Stomach (tissue), 19 donors: ENCODE measurements at places on chromosomes 2 and 18. TPM values are rescaled to one million over a fixed set of nuclear protein-coding genes. Genes with fewer than 3 reads are reported as not detected.

GRCh38 chr2:54559593-54560145, 103.5 kb downstream of the SPTBN1 start:
- DNase-seq = peak; percentile 78

DNA sequence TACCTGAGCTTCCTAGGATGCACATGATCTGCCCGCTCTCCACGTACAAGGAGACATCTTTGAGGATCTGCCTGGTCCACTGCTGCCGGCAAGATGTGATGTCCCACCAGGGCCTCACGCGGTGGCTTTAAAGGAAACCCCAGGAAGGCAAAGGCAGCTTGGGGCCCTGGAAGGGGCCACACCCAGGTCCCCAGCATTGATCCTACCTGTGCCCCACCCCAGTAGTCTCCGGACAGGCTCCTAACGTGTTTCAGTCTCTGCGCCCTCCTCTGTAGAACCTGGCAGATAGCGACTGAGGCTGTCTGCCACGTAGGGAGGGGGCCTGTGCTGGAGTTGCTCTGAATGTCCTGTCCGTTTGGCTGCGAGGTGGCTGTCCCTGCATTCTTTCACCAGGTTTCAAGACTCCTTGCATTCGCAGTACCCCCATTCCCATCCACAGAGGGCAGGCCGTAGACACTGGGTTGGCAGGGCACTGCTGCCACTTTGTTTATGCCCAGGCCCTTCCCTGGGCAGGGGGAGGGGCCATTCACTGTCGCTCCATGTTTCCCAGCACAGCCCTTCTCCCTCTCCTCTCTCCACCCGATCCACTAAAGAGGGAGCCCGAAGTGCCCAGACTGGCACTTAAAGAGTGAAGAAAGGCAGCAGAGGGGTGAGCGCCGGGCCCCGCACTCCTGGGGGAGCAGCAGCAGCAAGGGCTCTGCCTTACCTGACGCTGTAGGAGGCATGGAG, 644 bp downstream of the ABCG5 start:
- no peak for DNase-seq

DNA sequence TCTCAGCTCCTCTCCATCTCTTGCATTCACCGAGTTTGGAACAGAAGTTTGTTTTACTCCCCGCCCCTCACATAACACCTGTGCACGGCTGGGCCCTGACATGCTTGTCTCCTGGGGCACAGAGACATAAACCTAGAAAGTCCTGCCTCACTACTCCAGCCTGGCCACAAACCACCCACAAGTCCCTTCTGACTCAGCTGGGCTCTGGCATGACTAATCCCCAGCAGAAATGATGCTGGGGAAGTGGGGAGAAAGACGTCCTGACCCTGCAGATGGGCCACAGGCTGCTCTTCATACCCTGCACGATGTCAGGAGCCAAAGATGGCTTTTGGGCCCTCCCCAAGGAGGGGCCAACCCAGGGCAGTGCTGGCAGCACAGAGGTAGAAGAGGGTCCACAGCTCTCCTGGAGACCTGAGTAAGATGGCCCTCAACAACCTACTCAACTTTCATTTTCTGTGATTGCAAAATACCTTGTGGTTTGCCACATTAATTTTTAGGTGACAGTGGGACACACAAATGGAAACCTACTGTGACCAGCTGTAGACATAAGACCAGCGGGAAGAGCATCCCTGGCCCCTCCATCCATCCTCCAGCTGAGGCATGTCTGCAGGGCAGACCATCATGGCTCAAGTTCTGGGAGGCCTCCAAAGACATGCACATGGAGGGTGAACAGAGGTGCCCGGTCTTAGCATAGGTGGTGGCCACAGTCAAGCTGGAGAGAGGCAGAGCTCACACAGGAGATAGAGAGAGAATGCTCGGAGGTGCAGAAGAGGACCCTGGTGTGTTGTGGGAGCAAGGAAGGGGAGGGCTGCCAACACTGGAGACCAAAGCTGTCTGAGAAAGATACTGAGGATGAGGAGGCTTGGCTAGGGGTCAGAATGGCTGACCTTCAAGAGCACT, 40.0 kb downstream of the DNMT3A start:
- DNase-seq = no peak

DNA sequence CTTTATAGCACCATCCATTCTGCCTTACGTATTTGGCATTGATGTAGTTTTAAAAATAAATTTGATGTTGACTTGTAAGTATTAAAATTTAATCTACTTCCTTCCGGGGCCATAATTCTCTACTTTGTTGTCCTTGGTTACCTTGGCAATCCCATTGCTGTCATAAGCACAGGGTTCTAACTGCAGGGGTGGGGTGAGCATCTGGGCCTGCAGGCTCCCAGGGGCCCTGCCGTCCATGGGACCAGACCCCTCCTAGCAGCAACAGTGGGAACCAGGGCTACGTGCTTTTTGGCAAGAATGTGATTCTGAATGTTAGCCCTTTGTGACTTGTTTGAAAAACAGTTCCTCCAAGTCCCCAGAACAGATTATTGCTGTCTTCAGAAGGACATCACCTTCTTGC, 4.9 kb downstream of the ASAP2 start:
- DNase-seq = no peak

GRCh38 chr18:58534535-58535301, 94.2 kb downstream of the ALPK2 start:
- no peak for DNase-seq

DNA sequence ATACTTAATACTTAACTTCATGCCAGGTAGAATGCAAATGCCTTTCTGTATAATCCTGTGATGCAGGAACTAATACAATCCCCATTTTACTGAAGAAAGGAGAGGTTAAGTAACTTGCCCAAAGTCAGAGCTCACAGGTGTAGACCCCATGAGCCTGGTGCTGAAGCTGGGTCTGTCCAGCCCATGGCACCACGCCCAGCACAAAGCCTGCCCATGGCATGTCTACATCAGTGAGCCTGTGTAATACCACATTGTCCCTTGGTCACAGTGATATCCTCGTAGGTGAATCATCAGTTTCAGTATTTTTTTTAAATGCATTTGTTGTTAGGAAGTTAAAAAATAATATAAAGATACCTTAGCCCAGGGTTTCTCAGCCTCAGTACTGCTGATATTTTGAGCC, 69.9 kb upstream of the MCFD2 start:
- DNase-seq = no peak

DNA sequence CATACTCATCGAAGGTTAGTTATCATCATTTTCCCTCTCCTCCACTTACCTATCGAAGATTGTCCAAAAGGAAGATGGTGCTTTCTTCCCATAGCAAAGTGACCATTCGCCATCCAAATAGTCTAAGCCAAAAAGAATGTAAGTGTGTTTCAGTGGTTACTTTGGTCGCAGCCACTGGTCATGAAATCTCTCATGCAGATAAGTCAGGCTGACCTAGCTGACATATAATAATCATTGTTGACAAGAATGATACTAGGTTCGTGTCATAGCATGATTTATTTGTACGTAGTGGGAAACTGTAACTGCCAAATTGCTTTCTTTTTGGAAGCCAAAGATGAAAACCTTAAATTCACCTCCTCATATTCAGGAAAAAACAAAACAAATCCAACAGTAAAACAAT, 89.6 kb upstream of the PMAIP1 start:
- no peak for DNase-seq

- DNase-seq = no peak
Measured at GRCh38 chr2:190791976-190792575, 88.5 kb upstream of the GLS start.

DNA sequence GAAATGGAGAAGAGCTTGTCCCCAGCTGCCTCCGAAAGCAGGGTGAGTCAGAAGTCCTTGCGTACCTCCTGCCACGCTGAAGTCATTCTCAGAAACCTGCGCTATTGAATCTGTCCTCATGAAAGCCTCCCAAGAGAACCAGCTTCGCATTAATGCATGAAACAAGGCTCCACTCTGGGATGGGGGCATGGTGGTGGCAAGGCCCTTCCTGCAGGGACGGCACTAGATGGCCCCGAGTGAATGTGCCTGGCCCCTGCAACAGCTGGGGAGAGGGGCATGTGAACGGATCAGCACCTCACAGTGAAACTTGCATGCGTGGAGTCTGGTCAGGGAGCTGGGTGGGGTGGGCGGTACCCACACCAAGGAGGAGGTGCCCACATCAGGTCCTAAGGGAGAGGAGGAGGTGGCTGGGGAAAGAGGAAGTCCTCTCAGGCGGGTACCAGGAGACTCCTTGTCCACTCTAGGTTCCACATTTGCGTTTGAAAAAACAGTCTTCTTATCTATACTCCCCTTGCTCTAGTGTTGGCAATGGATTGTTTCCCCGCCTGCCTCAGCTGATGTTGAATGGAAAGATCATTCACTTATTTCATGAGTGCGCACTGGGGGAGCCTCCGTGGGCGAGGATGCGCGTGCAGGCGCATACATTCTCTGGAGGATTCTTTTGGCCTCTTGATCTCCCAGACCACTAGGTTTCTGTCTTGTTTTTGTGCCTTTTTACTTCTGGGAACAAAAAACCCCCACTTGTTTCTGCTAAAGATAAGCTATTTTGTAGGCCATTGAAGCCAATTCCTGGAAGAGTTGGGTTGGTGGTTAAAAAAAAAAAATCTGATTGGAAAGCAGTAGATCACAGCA, 104.7 kb downstream of the KLHL29 start:
- DNase-seq = no peak

GRCh38 chr18:26556573-26556972, 8.2 kb upstream of the KCTD1 start:
- no peak for DNase-seq

- DNase-seq = no peak
Measured at GRCh38 chr2:83602753-83603152, 856.3 kb downstream of the SUCLG1 start.

- no peak for DNase-seq
Measured at GRCh38 chr2:136411946-136412345, 294.0 kb upstream of the CXCR4 start.

DNA sequence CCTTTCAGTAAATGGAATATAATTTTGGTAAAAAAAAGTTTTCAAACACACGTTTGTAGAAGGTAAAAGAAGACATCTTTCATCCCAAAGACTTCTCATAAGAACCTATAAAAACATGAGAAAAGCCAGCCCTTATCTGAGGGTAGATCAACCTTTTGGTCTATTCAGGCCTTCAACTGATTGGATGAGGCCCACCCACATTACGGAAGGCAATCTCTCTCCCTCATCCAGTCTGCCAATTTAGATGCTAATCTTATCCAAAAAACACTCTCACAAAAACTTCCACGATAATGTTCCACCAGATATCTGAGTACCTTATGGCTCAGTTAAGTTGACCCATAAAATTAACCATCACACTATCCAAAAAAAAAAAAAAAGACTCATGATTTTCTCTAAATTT, 2.2 kb upstream of the CDH20 start:
- no peak for DNase-seq

DNA sequence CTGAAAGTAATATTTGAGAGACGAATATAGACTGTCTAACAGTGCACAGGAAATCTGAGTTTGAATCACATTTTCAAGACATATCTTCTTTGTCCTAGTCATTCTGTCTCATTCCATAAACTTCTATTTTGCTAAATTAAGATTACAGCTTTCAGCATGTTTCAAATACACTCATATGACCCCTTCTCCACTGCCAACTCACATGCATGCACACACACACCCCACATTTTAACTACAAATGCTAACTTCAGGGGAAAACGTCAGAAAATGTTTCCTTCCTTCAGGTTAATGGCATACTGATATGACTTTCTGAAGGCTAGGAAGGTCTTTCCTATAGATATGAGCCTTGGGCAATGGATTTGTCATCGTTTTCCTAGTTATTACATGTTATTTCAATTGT, 373.7 kb downstream of the RBM43 start:
- DNase-seq = no peak

GRCh38 chr18:12744103-12744502, 41.3 kb downstream of the PSMG2 start:
- no peak for DNase-seq

DNA sequence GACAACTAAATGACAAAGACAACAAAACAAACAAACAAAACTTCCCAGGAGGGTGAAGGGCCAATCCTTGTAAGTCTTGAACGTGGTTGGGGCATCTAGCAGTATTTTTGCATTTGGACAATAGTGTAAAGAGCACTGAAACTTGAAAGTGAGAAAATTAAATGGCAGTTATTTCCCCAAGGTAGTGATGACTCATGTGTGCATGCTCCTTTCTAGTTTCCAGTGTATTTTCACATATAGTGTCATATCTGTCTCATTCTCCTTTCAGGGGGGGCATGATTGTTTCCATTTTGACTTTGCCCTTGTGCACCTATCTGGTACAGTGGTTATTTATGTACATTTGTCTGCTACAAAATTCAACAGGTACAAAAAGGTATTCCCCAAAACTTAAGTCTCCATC, 39.5 kb downstream of the CERS6 start:
- DNase-seq = no peak

DNA sequence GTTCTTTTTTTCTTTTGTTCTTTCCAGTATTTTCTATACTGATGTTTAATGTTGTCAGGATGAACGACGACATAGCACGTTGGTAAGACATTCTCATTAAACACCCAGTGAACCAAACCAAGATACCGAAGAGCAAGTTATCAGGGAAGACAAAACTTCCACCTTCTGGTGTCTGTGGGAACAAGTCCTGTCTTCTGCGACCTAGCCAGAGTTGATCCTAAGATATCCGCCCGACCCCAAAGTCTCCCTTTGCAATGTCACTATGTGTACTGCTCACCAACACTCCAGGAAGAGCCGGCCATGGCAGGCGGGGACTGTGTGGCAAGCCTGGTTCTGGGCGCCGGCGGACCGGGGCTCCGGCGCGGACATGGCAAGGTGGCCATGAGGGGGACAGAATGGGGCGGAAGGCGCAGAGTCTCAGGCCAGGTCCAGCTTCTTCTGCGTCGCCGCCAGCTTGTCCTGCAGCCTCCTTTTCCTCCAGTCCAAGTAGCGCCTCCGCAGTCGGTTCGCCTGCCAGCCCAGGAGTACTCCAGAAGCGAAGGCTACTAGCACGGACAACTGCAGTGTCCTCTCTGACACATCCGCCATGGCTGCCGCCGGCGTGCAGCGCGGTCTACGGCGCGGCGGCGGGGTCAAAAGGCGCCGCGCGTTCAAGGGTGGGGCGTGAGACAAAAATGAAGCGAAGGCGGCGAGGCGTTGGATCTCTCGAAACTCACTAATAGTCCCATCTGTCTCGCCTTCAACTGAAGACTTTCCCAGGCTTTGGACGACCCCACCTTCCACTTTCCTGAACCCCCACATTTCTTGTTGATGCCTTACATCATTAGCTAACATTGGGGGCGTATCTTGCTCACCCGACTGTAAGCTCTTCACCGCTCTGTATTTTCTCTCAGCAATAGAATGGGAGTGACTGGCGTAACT, at the start of gene MTLN:
Gene MTLN (minus strand): TSS at position 610 of the 921 bp plus-strand sequence. CDS start 22 bp downstream, at position 588.
- DNase-seq = peak; percentile 92

- no peak for DNase-seq
Measured at GRCh38 chr2:71464389-71464788, 11.0 kb downstream of the DYSF start.

DNA sequence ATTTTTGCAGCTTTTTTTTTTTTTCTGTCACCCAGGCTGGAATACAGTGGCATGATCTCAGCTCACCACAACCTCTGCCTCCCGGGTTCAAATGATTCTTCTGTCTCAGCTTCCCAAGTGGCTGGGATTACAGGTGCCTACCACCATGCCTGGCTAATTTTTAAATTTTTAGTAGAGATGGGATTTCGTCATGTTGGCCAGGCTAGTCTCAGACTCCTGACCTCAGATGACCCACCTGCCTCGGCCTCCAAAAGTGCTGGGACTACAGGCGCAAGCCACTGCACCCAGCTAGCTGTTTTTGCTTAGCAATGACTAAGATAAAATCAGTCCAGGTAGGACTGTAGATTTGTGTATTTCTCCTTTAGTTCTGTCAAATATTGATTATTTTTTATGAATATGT, 403.7 kb downstream of the PID1 start:
- no peak for DNase-seq

- DNase-seq = no peak
Measured at GRCh38 chr18:67428158-67428557, 88.4 kb downstream of the DSEL start.

PROC gene
- not detected for total RNA-seq

ANKRD30B gene
- 0.29 TPM for total RNA-seq

CIDEA gene
- not detected for total RNA-seq

KIAA1328 gene
- total RNA-seq = 13.4 TPM
